ENCODE measurements at places on chromosomes 2 and 18.

GRCh38 chr2:100334929-100335328, 12.6 kb upstream of the LONRF2 start:
- no peak for DNase-seq

DNA sequence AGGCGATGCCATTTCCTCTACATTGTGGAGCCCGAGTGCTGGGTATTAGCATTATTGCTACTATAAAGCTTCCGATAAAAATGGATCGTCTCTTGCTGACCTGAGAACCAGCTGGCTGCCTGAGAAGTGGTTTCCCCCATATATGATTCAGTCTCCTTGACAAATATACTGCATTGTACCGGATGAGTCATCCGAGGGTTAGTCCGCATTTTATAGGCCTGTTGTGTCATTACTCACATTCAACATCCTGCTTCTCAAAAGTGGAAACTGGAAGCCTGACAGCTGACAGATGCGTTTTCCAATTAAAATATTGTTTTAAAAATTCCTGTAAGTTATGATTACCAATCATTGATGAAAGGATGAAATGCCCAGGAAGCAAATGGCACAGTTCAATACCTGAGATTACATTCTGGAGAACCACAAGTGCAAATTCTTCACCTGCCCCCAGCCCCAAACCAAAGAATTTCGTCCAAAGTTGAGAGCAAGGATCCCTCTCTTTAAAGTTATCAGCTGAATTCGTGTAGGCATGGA, 65.7 kb downstream of the SPRED2 start:
- no peak for DNase-seq

DNA sequence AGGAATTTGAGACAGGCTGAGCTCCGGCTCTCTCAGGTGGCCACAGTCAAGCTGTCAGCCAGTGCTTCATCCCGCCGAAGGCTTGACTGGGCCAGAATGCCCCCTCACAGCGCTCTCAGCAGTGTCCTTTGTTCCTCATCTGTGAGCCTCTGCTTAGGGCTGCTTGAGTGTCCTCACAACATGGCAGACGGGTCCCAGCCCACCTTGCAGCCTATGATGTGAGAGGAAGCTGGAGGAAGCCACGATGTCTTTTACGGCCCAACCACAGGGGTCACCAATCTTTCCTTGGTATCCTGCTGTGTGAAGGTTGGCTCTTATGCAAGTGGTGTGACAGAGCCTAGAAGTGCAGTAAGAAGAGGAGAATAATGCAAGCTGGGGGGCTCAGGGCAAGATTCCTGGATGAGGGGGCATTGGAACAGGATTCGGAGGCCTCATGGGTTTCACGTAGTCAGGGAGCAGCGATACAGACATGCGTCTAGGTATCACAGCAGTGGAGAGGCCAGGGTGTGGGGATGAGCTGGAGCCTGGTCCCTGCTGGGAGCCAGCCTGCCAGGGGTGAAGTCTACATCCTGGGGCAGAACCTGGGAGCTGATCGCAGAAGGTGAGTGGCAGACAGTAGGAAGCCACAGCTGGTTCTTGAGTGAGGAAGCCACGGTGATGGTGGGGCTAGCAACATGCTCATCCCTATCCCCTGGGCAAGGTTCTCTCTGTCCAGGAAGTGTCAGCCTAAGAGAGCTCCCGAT, 234.1 kb downstream of the GLI2 start:
- no peak for DNase-seq

DNA sequence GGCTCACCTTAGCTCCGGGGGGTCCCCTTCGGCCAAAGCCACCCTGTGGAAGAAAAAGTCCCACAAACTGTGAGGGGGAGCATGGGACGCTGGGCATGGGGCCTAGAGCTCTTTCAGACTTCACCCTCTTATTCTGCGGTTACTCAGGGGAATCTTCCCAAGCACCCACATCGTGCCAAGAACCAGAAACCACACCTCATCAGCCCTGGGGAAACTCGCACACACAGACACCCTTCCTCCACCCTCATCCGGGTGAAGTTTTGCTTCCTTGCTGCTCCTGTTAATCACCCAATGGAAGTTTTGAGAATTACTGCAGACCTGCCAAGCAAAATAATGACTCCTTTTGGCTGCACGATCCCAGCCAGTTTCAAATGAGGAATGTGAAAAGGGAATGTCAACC, 59.1 kb downstream of the COL6A3 start:
- DNase-seq, result no peak

DNA sequence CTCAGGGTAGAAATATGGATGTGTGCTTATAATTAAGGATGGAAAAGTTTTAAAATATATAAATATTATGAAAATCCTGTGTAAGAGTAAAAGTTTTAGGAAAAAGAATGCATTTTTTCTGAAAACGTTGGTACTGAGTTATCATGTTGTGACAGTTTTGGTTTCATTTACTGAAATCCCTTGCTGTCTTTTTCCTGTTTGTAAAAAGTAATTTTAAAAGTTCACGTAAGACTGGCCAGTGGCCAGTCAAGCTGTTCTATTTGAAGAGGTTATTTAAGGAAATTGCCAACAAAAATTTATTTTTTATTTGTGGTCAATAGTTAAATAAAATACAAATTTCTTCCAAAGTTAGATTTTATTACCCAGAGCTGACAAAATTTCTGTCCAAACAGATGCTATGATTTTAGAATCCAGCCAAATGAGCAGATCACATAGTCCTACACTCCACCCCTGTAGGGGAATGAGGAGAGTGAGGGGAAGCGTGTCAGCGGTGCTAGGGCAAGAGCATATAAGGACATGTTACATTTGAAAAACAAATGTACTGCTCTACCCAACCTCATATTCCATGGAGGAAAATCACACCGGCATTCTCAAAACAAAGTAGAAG, 297.8 kb upstream of the TFPI start:
- DNase-seq, result no peak

DNA sequence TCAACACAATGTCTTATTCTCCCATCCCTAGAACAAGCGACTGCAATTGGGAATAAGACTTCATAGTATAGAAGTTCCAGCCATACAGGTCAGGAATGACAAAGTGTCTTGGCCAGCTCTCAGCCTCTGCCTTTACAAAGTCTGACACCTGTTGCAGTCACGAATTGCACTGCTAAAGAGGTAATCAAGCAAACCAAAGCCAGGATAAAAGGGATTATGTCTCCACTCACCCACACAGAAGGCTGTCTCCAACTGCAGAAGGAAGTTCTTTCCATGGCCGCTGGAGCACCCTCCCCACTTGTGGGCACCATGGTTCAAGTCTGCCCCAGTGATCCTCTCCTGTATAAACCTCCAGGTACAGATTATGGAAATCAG, 114.8 kb upstream of the PKDCC start:
- DNase-seq, result no peak

- DNase-seq, result no peak
Observed at GRCh38 chr2:73114273-73114867, 1.6 kb upstream of the RAB11FIP5 start.

DNA sequence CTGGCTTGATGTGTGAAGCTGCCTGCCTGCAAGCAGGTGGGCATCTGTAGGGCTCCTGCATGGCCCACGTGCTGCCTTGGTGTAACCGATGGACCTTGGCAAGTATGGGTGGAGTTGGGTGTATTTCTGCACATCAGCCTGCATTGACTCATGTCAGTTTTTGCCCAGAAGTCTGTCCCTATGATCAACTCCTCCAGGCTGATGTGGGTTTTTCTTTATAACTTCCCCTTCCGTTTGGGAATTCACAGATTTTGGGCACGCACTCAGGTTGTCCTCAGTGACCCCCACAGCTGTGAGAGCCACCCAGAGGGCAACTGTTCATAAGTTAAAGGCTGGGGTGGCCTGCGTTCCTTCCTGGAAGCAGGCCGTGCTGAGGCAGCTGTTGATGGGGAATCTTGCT, 123.3 kb downstream of the NCK2 start:
- peak; percentile 22 for DNase-seq

DNA sequence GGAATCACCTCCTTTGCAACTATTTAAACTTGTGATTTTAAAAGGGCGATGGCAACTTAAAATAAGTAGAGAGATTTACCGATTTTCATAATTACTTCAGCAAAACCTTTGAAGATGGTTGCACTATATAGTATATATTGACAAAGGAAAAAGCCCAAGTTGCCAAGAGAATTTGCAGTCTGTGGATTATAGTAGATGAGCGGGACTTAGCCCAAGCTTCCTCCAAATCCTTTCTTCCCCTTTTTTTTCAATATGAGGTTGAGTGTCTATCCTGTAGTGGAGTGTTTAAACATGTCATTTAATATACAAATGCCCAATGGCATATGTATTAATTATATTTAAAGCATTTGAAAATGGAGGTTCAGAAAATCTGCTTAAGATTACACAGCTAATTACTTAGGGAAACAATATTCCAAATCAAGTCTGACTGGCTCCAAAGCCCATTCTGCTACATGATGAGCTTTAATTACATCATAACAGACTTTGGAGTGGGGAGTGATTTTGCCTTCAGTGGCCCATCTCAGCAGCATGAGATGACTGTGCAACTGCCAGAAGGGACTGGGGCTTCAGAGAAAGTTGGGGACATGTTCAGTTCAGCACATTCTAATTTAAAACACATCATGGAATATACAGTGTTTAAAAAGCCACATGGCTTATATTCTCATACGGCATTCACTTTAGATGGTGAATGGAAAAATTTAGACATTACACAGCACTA, 73.2 kb downstream of the COL3A1 start:
- no peak for DNase-seq

DNA sequence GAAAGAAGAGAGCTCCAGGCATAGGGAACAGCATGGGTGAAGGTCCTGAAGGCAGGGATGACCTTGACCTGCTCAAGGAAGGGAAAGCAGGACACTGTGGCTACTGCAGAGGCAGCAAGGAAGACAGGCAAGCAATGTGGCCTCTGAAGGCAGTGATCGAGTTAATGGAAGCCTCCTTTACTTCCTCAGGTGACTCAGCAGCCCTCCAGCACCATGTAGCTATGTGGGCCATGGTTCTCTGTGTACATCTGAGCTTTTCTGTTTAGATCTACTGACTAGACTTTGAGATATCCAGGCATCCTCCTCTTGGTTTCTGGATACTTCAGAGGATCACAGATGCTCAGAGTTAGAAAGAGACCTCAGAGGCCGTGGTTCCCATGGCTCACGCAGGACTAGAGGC, 107.3 kb upstream of the PID1 start:
- no peak for DNase-seq

DNA sequence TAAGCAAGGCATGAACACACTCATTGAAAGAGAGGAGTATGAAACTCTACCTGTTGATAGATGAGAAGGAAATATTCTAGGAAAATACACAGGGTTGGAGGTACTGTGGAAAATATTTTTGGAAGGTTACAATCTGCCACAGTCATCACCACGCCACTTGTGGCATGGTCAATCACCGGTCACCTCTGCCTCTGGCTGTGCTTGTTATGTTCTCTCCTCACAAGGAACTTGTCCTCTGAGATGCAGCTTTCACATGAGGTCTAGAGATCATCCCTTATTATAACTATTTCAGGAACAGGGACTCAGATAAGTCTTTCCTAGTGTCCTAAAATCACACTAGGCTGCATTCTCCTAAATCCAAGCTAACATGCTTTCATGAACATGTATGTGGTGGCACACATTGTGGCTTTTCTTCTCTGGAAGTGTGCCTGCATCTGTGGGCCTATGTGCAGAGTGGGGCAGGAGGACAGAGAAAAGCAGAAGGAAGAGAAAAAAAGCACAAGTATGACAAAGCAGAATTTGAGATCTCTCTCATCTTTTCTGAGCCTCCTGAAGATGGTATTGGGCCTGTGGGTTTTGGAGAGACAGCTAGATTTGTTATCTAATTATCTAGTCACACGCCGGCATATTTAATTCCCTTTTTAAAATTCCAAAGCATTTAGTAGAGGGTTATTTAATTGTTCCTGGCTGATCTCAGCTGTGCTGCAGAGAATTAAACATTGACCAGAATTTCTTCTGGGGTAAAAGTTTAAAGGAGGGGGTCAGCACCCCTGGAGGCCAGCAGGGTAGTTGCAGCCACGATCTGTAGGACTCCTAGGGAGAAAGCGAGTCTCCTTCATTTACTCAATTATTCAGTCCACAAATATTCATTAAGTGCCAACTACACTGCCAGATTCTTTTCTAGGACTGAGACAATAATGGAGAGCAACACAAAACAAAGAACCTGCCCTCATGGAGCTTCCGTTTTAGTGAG, 294.6 kb downstream of the RDH14 start:
- no peak for DNase-seq

GRCh38 chr2:212153923-212154322, 384.7 kb downstream of the ERBB4 start:
- DNase-seq, result no peak

GRCh38 chr2:162126527-162126926, 25.5 kb downstream of the GCG start:
- DNase-seq, result no peak

DNA sequence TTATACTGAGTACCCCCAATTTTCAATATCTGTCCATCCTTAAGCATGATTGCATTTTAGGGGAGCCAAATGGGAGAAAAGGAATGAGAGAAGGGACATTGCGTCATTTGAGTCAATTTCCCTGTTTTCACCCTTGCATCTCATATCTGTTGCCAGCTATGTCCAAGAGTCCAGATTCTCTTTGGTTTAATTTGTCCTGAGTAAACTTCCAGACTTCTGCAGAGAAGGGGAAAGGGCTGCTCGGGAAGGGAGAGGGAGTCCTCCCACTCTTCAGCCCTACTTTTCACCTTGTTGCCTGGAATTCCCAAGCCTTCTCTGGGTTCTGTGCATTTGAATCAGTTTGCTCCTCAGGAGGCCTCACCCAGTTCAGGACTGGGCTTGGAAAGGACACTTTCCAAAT, 16.5 kb downstream of the GREB1 start:
- DNase-seq, result no peak

DNA sequence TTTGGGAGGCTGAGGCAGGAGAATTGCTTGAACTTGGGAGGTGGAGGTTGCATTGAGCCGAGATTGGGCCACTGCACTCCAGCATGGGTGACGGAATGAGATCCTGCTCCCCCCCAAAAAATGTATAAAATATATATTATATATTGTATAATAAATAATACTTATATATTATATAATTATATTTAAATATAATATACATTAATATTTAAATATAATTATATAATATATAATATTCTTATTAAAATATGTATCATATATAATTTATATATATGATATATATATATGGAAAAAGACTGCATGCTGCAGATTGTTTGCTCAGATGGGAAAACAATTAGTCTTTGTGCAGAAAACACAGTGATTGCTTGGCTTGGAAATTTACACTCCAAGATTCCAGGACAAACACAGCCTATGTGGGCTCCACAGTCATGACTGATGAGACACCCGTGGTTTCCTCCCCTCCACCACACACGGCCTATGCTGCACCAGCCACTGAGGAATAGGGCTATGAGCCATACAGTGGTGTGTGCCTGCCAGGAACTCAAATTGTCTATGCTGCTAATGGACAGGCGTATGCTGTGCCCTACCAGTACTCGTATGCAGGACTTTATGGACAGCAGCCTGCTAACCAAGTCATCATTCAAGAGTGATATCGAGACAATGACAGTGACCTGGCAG, 30.0 kb downstream of the PMAIP1 start:
- no peak for DNase-seq

DNA sequence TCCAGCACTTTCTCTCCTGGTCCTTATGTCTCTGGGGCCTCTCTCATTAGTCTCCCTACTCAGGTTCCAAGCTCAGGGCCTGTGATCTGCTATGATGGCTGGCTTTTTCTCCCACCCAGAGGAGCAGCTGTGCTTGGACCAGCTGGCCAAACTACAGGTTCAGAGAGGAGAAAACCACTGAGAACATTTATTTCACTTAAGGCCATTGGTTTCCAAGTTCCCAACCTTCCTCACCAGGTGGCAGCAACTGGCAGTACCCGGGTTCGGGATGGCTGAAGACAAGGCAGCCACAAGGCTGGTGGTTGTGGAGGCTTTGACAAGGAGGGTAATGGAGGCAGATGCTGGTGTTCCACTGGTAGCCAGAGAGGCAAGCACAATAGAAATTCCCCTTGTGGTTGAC, 29.9 kb upstream of the SELENOI start:
- DNase-seq, result no peak

- DNase-seq, result no peak
Observed at GRCh38 chr2:221461901-221462300, 110.2 kb downstream of the EPHA4 start.
